Stimulated activated CD8-positive, alpha-beta memory T cell treated with anti-CD3 and anti-CD28 coated beads, Interleukin-2, amount 100 ng/mL, for 1 hour (primary cell): ENCODE measurements at places on chromosomes 5 and 9.

DNA sequence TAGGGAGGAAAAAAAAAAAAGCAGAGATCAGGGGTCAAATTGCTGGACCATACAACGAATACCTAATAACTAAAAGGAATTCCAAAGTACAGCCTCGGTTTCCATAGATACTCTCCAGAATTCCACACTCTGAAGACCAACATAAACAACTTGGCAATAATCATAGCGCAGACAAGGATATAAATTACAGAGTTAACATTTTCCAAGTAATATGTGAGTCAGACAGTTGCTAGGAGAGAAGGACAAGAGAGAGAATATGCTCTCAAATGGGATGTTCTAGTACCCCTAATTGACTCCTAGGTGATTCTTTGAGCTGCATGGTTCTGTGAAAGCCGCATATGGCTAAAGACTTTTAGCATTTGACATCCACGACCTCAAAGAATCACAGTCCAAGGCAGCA lies 165.2 kb downstream of the FRMD3 start:
- no peak for DNase-seq

GRCh38 chr9:119951591-119951990 lies 582.4 kb upstream of the BRINP1 start:
- DNase-seq: no peak

- DNase-seq: no peak
Observed at GRCh38 chr9:131160416-131161112, 35.2 kb downstream of the NUP214 start.

DNA sequence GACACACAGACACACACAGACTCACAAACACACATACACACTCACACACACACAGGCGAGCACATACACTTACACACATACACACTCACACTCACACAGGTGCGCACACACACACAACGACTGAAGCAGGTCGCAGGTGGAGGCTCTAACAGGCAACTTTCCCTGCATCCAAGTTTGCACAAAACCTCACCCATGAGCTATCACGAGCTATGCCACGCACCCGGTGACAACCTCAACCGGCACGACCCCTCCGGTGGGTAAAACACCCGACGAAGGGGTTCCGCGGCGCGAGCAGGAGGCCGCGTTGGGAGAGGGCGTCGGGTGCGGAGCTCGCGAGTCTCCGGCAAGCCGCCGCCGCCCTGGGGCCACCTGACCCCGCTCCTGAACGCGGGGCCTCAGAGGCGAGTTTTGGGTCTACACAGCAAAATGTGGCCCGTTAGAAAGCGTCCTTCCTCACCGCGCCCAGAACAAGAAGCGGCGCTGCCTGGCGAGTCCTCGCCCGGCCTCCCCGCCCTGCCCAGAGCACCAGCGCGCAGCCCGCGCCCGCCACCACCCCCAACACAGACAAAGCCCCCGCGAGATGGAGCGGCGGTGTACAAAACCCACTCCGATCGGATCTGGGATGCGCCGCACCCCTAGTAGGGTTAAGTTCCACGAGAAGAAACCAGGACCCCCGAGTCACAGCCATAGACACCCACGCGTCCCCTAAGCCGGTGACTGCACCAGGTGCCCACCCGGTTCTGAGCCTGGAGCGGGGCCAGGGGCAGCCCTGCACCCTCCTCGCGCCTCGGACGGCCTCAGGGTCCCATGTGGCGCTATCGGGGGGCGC lies 665 bp downstream of the SLC6A3 start:
- no peak for DNase-seq

GRCh38 chr9:38018958-38019602 lies 49.9 kb downstream of the SHB start:
- no peak for DNase-seq

DNA sequence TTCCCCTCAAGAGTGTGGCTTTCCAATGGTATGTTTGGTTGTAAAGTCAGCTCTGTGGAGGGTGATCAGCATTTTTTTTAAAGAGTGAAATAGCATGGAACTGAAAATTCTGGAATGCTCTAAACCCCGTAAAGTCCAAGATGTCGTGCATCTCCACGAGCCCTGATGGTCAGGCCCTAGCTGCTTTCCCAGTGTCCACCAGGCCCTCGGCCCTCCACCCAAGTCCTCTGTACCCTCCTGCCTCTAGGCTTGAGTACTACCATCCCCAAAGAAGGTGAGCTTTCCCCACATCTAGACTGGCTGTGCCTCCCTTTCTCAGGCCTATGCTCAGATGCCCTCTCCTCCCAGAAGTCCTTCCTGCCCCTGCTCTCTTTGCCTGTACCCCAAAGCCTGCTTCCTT lies 280.3 kb downstream of the GADD45G start:
- no peak for DNase-seq

- no peak for DNase-seq
Observed at GRCh38 chr9:72807765-72808445, 144.9 kb downstream of the ALDH1A1 start.

DNA sequence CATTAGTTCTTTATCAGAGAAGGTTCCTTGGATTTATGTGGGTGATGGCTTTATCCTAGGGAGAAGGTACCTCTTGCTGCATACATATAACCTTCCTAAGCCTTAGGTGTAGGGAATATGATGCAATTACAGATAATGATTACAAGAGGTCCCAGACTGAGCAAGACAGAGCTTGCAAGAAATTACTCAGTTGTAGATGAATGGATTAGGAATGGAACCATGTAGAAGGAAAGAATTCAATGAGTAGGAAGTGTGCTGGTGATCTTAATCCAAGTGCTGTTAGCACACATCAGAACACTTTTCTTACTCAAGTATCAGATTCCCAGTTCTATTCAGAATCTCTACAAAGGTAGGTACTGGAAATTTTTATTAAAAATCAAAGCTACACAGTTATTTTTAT lies 2.5 kb downstream of the OR13F1 start:
- DNase-seq: no peak

DNA sequence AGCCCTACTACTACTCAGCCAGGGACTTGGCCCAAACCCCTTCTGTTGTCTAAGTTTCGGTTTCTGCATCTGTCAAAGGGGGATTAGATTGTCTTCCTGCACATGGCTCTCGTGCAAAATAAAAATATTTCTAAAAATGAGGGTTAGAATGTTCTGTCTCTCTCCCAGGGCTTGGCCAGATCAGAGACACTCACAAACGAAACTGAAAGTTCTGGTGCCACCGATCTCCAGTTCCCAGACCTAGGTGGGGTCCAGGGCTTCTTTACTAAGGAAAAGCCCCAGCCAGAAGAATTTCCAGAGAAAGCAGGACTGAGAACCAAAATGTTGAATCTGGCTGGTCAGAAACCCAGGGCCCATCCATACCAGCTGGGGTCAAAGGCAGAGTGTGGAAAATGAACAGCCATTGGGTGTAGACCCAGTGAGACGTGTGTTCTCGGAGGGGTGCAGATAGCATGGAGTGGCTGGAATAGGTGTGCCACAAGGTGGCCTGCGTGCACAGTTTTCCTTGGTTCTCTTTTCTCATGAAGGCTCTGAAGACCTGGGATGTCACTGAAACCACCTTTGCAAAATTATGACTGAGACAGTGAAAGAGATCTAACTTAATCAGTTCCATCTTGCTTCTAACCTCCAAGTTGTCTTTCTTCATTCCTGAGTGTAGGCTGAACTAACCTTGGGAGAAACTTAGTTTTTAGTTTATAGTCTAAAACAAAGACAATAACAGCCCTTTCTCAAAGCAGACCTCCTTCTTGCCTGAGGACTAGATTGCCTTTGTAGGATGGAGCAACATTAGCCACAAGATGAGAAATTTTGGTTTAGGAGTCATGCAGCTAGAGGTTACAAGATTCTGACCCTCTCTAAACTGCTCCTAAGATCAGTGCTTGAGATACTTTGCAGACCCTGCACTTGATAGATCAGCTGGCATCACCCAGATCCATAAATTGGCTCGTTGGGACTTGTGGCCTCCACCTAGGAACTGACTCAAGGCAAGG lies 2.3 kb upstream of the SLC23A1 start:
- no peak for DNase-seq

DNA sequence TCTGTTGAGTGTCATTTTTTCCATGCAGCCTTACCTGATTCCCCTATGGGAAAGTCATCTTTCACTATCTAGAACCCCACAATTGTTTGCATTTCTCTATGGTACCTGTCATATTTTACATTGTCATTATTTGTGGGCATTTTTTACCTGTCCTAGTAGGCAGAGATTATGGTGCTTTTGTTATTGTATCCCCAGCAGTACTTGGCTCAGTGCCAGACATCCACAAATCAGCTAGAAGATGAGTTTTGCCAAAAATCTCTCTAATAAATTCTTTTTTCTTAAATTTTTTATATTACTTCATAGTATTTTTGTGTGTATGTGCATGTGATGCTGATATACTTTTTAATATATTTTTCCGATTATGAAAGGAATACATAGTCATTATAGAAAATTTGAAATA lies 13.2 kb downstream of the GARNL3 start:
- DNase-seq: no peak

DNA sequence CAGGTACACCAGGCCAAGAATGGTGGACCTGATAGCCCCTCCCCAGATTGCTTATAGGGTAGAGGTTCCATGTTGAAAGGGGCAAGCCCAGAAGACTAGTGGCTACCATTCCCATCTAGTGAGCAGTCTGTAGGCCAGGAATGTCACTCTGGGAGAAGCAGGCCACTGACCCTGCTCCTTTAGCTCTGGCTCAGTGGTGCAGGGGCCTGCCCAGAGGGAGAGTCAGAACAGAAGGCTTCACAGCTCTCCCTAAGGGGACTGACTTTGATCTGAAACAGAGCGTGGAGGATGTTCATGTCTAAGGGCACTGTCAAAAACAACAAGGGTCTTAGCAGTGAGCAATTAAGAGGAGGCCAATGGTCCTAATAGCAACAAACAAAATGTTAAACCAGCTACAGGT lies 81.7 kb downstream of the ZNF354C start:
- no peak for DNase-seq

GRCh38 chr5:149750596-149750995 lies 20.5 kb downstream of the PPARGC1B start:
- DNase-seq: no peak

DNA sequence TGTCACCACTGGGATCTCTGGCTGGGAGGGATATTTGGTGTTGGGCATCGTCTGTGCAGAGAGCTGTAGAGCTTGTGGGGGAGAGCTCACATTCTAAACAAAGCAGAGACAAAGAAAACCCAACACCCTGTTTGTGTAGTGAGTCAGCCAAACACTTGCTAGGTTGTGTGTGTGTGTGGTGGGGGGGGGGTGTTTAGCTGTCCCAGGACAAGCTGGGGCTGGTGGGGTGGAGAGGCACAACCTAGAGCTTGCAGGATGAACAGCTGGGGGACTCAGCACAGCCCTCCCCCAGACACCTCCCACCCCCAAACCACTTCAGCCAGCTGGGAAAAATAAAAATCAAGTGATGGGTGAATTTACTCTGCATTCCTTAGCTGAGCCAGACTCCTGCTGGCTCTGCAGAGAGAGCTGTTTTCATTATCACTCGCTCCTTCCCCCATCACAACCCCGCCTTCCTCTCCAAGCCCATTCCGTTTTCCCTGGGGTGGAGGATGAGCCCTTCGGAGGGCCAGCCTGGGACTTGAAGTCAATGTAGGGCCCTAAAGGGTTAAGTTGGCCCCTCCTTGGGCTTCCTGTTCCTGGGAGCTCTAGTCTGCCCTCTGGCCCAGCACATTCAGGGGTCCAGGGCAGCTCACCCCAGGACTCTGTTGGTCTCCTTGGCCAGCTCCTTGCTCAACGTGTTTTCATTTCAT lies 2.6 kb downstream of the OLFML2A start:
- no peak for DNase-seq

- no peak for DNase-seq
Observed at GRCh38 chr5:96149546-96149945, 187.9 kb upstream of the ELL2 start.

DNA sequence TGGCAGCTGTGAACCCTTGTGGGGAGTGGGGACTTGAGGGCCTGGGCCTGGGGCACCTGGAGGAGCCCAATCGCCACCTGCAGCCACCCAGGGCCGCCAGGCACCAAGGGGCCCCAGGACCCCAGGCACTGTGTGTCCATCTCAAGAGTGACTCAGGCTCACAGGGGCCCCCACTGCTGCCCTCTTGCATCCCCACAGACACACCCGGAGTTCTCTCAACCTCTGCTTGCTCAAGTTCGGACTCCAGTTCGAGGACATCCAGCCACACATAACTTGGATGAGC lies 51.9 kb downstream of the MRPL36 start:
- DNase-seq: no peak

DNA sequence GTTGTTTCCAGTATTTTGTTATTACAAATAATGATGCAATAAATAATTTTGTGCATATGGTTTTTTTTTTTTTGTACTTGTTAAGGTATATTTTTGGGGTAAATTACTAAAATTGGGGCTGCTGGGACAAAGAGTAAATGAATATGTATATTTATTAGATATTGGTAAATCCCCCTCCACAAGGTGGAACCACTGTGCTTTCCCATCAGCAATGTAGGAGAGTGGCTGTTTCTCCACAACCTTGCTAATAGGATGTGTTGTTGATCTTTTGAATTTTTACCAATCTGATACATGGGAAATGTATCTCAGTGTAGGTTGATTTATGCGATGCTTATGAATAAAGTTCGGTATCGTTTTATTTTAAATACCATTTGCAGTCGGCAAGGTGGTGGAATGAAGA lies 118.1 kb downstream of the TRPM3 start:
- no peak for DNase-seq

DNA sequence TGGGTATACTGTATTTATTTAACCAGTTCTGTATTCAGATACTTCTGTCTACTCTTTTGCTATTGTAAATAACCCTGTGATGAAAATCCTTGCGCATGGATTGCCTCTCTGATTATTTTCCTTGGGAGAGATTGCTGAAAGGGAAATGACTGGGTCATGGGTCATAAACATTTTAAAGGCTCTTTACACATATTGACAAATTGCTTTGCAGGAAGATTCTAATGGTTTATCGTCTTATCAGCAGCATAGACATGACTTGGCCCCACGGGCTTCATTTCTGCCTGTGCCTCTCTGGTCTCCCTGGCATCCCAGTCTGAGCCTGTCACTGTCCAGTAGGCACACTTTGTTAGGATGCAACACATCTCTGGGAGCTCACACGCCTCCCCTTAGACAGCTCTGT lies 52.3 kb downstream of the RGS3 start:
- DNase-seq: no peak

- no peak for DNase-seq
Observed at GRCh38 chr5:178555005-178555404, 35.2 kb downstream of the COL23A1 start.

GRCh38 chr5:159426694-159427093 lies 96.4 kb upstream of the IL12B start:
- no peak for DNase-seq

GRCh38 chr5:11398728-11399127 lies 505.5 kb downstream of the CTNND2 start:
- no peak for DNase-seq

DNA sequence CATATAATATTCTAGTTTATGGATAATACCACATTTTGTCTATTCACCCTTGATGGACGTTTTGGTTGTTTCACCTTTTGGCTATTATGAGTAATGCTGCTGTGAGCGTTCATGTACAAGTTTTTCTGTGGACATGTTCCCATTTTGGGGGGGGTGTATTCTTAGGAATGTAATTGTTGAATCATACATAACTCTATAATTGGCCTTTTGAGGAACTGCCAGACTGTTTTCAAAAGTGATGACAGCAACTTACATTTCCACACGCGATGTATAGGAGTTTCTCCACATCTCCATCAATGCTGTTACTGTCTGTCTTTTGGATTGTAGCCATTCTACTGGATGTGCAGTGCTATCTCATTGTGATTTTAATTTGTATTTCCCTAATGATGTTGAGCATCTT lies 69.8 kb downstream of the SLC46A2 start:
- DNase-seq: no peak

GRCh38 chr5:1288439-1289335 lies 6.2 kb downstream of the TERT start:
- no peak for DNase-seq

GRCh38 chr5:137954131-137954879 lies 65.0 kb downstream of the PKD2L2 start:
- no peak for DNase-seq
